Stimulated activated CD4-positive, alpha-beta T cell treated with anti-CD3 and anti-CD28 coated beads, TNF-alpha, amount 100 ng/mL, for 4 hours (primary cell): ENCODE measurements at places on chromosomes 4 and X.

DNA sequence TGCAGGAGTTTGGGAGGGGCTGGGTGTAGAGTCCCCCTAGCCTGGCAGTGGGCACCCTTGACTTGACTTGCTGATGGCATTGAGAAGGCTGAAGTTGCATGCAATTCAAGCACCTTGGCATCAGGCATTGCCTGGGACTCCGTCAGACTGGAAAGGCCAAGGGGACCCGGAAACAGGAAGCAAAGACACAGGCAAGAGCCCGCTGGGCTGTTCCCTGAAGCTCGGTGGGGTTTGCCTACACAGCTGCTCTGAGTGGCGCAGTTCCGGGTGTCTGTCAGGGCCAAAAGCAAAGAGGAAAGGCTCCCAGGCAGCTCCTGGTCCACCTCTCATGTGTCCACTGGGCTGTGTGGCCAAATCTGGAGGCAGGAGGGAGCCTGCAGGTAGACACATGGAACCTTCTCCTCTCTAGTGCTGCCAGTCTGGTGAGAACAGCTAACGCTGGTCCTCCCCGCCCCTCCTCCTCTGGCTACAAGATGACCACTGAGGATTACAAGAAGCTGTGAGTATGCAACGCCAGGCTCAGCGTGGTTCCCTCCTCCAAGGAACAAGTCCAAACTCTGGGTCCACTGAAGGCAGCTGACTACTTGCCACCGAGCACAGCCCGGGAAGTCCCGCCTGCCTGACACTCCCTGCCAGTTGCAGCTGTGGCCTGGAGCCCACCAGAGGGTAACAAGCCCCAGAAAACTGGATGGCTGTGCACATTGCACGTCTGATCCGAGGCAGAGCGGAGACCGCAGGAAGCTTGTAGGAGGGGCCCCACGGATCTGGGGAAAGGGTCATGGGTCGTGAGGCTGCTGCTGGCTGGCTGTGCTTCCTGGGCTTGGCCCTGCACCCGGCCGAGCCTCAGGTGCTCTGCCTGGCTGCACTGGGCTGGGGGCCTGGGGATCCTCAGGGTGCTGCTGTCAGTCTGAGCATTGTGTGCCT, 20.1 kb downstream of the ZNF185 start:
- DNase-seq, result no peak

- DNase-seq, result no peak
Measured at GRCh38 chr4:94523033-94523580, 71.4 kb downstream of the PDLIM5 start.

- DNase-seq, result no peak
Measured at GRCh38 chr4:36282503-36283030, 1.2 kb downstream of the DTHD1 start.

GRCh38 chr4:102263024-102263787, 82.1 kb downstream of the SLC39A8 start:
- no peak for DNase-seq

GRCh38 chr4:76856243-76857073, 41.5 kb downstream of the SOWAHB start:
- DNase-seq, result no peak

- DNase-seq, result no peak
Measured at GRCh38 chr4:28481565-28481964, 1620.9 kb downstream of the STIM2 start.

GRCh38 chr4:87026800-87027495, 92.1 kb downstream of the AFF1 start:
- DNase-seq, result no peak

DNA sequence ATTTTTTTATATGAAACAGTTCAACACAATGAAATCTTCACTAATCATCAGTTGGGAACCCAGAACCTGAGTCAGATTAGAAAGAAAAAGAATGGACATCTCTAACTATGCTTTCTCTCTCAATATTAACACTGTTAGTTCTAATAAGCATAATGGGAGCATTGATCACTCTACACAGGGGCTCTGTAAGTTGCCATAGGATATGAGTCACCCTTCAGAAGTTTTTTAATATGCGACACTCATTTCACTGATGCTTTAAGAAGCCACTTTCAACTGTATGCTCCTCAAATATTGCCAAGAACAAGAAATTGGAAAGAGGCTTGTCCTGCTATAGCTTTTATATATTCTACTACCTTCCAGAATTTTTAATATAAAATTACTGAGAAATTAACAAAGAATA, 187.0 kb downstream of the AASDH start:
- DNase-seq, result no peak

GRCh38 chr4:157421365-157421764, 200.8 kb downstream of the GRIA2 start:
- DNase-seq, result no peak

- no peak for DNase-seq
Measured at GRCh38 chrX:38578167-38578566, 16.8 kb downstream of the TSPAN7 start.

DNA sequence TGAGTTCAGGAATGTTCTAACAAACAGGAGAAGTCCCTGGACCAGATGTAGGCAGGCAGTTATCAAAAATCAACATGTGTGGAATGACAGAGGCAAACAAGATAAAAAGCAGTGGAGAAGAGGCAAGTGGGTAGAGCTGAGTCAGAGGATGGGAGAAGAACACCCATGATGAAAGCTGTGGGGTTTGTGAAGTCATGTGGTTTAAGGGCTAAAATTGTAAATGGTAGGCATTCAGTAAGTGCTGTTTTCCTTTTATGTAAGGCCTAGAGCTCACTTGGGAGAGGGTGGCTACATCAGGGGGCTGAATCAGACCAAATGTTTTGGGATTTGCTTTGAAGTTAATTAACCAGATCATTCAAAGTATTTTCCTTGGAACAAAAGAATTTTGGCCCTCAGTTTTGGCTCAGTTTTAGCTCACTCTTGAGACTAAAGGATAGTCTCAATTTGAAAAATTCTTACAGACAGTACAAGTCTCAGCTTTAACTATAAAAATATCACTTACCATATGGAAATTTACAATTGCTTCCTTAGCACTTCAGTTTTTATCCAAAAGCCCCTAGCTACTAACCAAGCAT, 114.5 kb upstream of the PCDH7 start:
- DNase-seq, result no peak
